Activated T-helper 1 cell treated with anti-CD3 and anti-CD28 coated beads, Interleukin-12 subunit alpha, Interleukin-12 subunit beta, Interleukin-2, Interleukin-4 antibody, amounts not matched to agents 30 ng/mL and 10 ng/mL and 1 ng/mL, durations not matched to agents 14 hours and 24 hours and 36 hours (primary cell): ENCODE measurements at places on chromosomes 7 and 10.

DNA sequence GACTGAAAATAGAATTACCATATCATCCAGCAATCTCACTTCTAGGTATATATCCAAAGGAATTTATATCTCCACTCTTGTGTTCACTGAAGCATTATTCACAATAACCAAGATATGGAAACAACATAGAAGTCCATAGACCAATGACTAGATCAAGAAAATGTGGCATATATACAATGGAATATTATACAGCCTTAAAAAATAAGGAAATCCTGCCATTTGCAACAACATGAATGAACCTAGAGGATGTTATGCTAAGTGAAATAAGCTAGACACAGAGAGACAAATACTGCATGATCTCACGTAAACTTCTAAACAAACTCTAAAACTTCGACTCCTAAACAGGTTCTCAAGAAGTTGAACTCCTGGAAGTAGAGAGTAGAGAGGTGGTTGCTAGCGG lies 254.5 kb downstream of the SKIDA1 start:
- no peak for DNase-seq

- DNase-seq = no peak
Measured at GRCh38 chr7:121484089-121484763, 88.1 kb upstream of the FAM3C start.

- no peak for DNase-seq
Measured at GRCh38 chr7:1665549-1666316, 4.3 kb upstream of the ELFN1 start.

GRCh38 chr10:114376523-114376922 lies 27.8 kb downstream of the AFAP1L2 start:
- no peak for DNase-seq

GRCh38 chr7:29192811-29193210 lies 1.8 kb upstream of the CHN2 start:
- no peak for DNase-seq
